ENCODE measurements at places on chromosomes 2 and 18. TPM values are rescaled to one million over a fixed set of nuclear protein-coding genes. Genes with fewer than 3 reads are reported as not detected.

DNA sequence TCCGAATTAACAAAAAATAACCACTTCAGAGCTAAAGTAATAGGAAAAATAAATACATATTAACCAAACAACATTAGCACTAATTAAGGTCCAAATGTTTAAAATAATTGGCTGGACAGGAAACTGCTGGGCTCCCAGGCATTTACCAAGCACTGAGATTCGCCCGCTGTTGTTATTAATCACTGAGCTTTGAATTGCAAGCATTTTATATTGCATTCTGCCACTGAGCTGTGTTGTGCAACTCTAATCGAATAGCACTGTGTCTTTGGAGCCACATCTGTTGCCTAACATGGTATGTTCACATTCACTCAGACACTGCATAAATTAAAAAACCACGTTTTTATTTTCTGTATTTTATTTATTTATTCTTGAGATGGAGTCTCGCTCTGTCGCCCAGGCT, 88.9 kb downstream of the SOWAHC start:
- no peak for DNase-seq

GRCh38 chr2:239151201-239152131, 249.4 kb downstream of the HDAC4 start:
- no peak for DNase-seq

The GALR1 gene
- not detected for total RNA-seq

- DNase-seq = no peak
Observed at GRCh38 chr2:9623151-9623550, 7.6 kb downstream of the YWHAQ start.

The CRIM1 gene
- total RNA-seq = 13.6 TPM

The DNAJC5G gene
- not detected for total RNA-seq

GRCh38 chr2:20523799-20524187, 76.9 kb downstream of the RHOB start:
- DNase-seq = no peak

- no peak for DNase-seq
Observed at GRCh38 chr2:171837736-171838135, 56.3 kb downstream of the SLC25A12 start.

- peak; percentile 92 for DNase-seq
Observed at GRCh38 chr2:28408764-28409599, 16.3 kb downstream of the FOSL2 start.

GRCh38 chr18:78422336-78422735, 557.3 kb upstream of the SALL3 start:
- no peak for DNase-seq

The SPATS2L gene
- 44.4 TPM for total RNA-seq

- no peak for DNase-seq
Observed at GRCh38 chr2:11377928-11378545, 33.6 kb upstream of the ROCK2 start.

DNA sequence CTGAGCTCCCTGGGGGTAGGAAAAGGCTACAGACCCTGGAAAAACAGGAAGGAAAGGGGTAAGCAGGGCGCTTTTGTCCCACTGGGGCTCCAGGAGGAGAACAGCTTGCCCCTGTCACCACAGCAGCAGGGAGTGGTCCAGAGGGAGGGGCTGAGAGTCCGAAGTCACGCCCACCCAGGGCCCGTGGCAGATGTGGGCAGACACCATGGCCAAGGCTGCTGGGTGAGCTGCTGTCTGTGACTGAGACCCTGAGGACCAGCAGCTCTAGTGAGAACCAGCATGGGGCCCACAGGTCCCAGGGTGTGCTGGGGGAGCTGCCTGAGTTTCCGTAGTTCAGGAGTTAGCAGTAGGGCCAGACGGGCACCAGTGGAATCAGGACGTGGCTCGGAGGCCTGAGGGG, 162.0 kb downstream of the SPP2 start:
- DNase-seq = no peak

The CPS1 gene
- 1.8 TPM for total RNA-seq

The ZC3H8 gene
- total RNA-seq = 14.1 TPM

DNA sequence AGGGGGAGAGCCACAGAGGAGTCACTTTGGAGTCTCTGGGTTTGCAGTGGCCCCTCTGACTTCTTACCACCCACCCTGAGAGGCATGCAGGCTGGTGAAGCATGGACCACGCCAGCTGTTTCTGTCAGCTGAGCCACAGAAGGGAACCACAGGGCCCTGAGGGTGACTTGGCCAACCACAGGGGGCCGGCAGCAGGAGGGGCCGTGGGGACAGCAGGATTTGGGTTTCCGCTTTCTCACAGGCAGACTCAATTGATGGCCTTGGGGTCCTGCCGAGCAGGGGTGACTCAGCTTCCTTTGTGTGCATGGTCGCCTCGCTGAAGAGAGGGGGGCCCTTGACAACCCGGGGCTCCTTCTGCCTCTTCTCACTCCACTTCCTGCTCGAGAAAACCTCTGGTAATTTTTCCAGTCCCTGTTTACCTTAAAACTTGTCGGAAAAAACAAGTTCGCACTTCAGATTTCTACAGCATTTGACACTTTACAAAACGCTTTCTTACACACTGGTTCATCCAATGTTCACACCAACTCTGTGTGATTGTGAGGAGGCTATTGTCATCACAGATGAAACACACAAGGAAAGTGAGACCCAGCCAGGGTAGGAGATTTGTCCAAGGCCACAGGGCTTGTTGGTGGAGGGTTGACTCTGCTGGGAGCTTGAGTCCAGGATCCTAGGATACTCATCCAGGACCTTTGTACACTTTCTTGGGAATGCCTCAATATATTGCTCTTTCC, 311.2 kb downstream of the LPIN1 start:
- peak; percentile 92 for DNase-seq
